Glutamatergic neuron (in vitro differentiated cells): ENCODE measurements at places on chromosomes 7 and 10. TPM values are rescaled to one million over a fixed set of nuclear protein-coding genes. Genes with fewer than 3 reads are reported as not detected.

GRCh38 chr10:124641282-124642087 is 102.7 kb downstream of the FAM53B start:
- no peak overlapping the region for H3K4me3 ChIP-seq
- DNase-seq: no peak
- H3K27me3 ChIP-seq: no peaks in the 10 kb centered on the region
- H3K27ac ChIP-seq: no peak overlapping the region
- no peaks in the 10 kb centered on the region for H3K36me3 ChIP-seq

DNA sequence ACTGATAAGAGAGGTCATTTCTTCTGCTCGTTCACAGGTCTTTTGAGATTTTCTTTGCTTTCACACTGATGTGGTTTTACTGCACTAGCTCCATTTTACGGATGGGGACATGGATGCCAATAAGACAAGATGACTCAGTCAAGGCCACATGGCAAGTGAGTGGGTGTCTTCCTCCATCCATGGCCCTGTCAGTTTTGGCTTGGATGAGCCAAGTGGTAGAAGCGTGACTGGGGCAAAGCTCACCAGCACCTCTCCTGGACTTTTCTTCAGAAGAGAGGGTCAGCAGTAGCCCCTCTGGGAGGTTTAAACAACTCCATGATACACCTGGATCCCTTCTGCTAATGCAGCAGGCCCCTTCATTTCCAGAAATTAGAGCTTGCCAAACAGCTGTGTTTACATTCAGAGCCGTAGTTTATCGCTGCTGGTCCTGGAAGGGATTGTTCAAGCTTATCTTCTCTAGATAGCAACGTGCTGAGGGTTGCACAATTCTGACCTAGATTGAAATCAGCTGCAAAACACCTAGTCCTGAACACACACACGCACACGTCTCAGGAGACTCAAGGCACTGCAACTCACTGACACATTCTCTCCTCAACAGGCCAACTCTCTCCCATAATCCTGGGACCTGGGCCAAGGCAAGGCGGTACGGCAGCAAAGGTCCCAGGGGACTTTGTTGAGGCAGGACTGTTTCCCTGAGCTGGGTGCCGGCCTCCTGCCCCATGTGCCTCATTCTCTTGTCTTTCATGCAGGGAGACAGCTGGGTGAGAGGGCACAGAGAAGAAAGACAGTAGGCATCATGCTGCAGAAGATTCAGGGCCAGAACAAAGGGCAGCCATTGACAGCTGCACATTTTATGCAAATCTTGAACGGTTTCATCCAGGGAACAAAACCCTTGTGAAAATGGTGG is 14.2 kb upstream of the PDCD4 start:
- H3K27me3 ChIP-seq: peaks cover 13% of the 10 kb centered on the region
- peaks cover 27% of the 10 kb centered on the region for H3K4me1 ChIP-seq
- peak overlapping the region; percentile 72 for H3K27ac ChIP-seq

DNA sequence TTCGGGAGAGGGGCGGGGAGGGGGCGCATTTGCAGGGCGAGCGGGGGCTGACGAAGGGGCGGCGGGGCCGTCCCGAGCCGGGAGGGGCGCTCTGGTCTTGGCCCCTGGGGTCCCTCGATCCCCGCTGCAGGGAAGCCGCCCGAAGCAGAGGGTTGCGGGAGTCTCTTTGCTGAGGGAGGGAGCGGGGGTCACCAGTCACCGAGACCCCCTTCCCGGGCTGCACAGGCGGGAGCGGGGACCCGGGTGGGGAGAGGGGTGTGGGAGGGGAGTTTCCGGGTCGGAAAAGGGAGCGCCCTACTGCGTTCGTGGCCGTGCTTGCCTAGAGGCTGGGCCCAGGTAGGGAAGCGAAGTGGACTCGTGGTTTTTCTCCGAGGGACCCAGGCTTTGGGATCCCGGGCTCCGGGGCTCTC is 422 bp downstream of the AP1S1 start:
- peaks cover 7% of the 10 kb centered on the region for H3K4me1 ChIP-seq

- peak; percentile 30 for DNase-seq
- H3K36me3 ChIP-seq: no peaks in the 10 kb centered on the region
- peaks cover 11% of the 10 kb centered on the region for H3K4me1 ChIP-seq
Observed at GRCh38 chr7:115476671-115477181, 553.8 kb downstream of the TFEC start.

Gene RELN
- total RNA-seq: 5.7 TPM
